ENCODE measurements at places on chromosomes 7 and 10.

DNA sequence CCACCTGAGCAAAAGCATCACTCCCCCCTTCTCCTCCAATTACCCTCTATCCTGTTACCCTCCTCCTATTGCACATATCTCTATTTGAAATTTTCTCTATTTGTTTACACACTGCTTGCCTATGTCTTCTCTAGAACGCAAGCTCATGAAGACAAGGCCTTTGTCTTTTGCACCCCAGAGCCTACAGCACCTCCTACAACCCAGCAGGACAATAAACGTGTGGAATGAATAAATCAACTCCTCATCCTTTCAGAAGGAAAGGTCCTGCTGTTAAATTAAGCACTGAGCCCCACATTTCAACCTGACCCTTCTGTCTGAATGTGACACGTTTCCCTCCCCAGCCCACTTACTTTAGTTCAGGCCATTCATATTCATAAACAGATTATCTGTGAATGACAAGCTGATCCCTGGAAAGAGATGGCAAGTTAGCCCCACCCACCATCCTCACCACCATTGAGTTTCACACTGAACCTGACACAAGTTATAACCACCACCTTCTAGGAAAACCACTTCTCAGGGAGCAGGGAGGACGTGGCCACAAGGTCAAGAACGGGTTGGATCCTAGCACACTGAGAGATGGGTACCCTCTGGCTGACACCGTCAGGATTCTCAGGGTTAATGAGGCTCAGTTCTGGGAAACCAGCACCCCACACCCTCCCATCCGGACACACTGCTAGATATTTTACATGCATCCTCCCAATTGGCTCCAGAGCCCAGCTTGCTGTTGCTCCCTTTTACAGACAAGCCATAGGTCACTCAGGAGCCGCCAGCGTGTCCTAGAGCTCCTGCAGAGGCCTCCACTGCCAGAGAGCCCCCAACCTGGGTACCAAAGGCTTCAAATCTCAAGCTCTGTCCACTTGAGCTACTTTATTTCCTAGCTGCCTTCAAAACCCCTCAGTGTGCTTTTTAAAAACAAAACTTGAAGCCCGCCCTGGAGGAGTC, 934 bp downstream of the PRTFDC1 start:
- no peak for DNase-seq

DNA sequence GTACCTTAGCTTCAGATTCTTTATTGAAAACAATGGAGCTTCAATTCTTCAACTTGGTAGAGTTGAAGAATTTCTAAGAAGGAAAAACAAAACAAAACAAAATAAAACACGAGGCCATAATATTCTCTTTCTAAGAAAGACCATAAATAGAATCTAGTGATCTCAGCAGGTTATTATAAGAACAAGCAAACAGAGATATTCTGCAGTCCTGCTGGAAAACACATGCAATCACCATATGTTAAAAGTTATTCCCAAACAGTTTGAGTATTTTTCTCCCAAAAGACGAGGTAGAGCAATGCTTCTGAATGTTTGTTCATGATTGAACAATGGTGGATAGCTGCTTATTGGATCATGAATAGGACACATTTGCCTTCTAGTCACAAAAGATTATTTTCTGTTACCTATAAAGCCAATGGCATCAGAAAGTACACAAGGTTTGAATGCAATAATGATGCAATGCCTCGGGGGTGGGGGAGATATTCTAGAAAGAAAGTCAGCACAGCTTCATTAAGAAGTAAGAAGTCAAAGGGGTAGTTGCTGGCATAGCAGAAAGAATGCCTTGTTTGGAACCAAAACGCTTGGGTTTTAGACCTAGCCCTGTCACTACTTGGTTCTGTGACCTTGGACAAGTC, 59.3 kb downstream of the CREB3L2 start:
- DNase-seq: no peak

DNA sequence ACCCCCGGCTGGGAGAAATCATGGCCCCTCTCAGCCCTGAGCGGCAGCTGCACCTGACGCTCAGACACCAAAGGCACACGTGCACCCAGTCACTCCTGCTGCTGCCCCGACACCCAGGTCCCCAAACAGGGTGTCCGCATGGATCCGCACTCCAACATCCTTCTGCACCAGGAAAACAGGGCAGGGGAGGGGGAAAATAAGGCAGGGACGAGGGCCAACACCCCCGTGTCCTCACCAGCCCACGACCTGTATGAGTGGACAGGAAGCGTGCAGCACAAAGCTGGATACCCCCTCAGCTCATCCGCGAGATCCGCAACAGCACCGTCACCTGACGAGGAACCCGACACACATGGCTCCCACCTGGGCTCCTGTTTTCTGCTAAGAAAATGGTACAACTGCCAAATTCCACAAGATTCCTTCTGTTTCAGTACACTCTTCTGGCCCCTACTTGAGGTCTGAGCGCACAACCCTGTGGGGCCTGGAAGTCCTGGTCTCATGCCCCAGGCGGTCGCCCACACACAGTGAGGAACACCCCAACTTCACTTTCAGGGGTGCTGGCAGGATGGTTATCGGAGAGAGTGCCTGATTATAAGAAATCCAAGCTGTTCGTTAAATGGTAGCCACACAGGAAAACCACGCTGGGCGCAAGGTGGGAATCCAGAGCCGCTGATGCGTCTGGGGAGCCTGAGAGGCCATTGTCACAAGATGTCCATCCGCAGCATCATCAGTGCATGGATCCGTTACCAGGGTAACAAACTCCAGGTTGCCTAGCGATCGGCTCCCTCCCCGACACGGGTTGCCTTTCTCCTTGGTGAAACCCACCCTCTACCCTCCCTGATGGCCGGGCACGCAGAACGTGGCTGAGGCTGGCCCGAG, 63.6 kb downstream of the ZRANB1 start:
- no peak for DNase-seq

DNA sequence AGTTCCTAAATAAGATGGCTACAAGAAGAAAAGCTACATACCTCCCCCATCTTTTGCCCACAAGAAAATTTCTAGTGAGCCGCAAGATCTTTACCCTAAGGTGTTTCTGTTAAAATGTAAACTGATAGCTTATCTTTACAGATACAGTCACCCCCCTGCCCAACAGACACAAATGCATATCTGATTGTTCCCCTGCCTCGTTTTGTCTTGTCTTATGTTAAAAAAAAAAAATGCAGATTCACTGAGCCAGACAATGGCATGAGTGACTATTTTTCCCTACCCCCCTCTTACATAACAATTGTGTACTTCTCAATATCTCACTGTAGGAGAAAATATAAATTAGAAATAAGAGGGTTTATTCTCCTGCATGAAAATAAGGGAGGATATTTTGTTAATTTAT, 8.5 kb downstream of the ZNF138 start:
- no peak for DNase-seq

- DNase-seq: no peak
Observed at GRCh38 chr7:131844369-131844768, 287.9 kb upstream of the PODXL start.

DNA sequence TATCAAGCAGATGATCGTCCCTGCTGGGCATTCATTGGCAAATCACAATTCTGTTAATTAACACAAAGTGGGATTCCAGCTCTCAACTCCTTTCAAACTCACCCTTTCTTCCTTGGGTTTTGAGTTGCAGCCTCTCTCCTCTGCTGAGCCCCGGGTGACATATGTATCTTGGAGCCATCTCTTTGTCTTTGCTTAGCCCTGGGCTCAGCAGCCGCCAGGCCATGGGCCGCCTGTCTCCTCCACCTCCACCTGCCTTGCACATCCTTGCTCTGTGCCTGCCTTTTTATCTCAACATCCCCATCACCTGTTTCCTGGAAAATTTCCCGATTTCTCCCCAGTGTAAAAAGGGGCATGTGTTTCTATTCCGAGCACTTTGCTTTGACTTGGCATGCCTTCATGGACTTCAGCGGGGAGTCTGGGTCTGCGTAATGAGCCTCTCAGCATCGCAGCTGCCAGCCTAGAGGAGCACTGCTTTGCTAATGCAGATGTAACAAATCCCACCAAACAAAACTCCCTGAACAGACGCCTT, 141.3 kb upstream of the AGK start:
- no peak for DNase-seq

DNA sequence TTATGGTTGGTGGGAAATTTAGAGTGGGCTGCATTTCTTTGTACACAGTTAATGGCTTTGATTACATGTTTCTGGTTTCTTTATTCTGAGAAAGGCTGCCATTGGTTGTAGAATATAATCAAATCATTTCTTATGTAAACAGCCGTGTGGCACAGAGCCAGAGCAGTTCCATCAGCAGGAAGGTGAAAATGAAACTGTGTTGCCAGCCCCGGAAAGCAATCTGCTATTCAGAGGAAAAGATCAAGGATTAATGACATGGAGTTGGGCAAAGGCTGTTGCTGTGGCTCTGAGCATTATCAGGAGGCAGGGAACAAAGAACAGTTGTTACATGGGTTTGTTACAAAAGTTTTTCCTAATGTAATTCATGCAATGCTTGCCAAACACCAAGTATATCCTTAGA, 74.2 kb upstream of the ZNF716 start:
- DNase-seq: no peak

DNA sequence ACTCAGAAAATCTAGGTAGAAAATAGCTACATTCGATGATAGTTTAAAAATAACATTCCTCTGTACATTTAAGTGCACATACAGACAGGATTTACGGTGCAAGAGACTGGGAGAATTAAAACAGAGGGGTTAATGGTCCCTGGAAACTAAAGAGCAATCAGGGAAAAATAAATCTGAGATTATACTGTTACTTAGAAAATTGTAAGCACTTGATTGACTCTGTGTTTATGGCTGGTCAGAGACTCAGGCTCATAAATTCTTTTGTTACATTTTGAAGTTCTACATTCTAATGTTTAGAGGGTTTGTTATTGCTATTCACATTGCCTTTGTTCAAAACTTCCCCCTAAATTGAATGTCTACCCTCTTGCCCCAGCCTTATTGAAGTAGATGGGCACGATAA, 54.4 kb downstream of the CDCA7L start:
- no peak for DNase-seq

GRCh38 chr7:87204933-87205332, 14.6 kb downstream of the TMEM243 start:
- DNase-seq: no peak

- DNase-seq: no peak
Observed at GRCh38 chr7:134844200-134844599, 64.8 kb downstream of the CALD1 start.

DNA sequence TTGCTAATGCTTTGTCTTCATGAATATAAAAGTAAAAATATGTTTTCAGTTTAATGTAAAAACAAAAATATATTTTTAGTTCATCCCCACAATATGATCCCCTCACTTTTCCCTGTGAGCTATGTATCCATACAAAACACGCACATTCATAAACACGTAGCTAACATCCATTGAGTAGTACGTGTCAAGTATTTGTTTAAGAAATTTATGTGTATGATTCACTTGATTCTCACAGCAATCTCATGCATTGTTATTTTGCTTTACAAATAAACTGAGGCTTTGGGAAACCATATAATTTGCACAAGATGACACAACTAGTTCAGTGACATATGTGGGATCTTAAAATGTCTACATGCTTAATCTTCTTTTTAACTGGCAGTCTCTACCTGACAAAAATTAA, 329.6 kb upstream of the SEMA3C start:
- DNase-seq: no peak

- DNase-seq: no peak
Observed at GRCh38 chr10:85433248-85433647, 933.3 kb downstream of the GRID1 start.

GRCh38 chr10:1499359-1499957, 237.9 kb downstream of the ADARB2 start:
- no peak for DNase-seq

- DNase-seq: no peak
Observed at GRCh38 chr10:62000726-62001125, 99.2 kb downstream of the ARID5B start.

- DNase-seq: no peak
Observed at GRCh38 chr7:116395141-116395791, 104.3 kb upstream of the CAV2 start.

DNA sequence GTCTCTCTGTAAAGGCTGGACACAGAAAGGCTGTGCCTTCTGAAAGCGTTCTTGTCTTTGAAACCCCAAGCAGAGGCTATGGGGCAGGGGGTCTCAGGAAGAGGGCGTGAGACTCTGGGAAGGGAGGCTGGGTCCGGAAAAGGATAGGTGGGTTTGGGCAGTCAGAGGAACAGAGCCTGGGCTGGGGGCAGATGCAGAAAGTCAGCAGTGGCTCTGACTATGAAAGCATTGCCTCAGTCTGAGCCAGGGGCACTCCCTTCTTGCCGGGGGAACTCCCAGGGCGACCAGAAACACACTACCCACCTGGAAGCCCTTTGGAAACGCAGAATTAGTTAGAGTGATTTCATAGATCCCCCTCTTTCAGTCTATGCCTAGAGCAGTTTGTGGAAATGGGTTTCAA, 72.0 kb downstream of the VWA2 start:
- DNase-seq: no peak

DNA sequence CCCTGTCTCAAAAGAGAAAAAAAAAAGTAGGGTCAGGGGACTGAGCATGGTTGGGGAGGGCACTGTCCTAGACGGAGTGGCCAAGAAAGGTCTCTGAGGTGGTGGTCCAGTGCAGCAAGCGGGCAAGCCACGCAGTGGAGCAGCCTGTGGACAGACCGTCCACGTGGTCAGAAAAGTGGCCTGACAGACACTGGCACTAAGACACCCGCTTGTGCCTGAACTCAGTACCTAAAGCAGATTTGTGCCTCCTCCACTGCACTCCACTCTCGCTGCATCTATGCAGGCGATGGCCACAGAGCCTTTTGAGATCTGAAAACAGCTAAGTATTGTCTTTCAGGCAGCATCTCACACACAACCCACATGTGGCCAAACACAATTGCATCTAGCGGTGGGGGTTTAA, 8.8 kb downstream of the ASB10 start:
- no peak for DNase-seq

GRCh38 chr10:133452453-133452852, 1.3 kb upstream of the SCART1 start:
- DNase-seq: no peak

GRCh38 chr10:100182281-100182680, 3.5 kb downstream of the ERLIN1 start:
- DNase-seq: no peak

DNA sequence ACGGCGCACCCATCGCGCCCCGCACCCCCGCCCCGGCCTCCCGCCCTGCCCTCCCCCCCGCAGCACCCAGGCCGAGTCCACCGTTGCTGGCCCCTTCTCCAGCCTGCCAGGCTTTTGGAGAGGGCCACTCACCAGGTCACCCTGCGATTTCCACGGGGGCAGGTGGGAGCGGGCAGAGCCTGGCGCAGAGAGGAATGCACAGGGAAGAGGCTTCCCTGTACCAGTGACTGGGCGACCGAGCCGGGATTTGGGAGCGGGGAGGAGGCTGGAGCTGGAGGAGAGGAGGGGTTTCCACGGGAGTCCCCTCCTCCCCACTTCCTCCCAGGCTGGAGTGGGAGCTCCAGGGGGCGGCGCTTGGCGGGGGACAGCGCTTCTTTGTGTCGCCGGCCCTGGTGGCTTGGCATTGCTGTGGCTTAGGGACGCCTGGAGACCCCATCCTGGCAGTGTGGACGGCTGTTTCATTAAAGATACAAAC, 19.3 kb downstream of the TCAF1 start:
- DNase-seq: no peak

- DNase-seq: no peak
Observed at GRCh38 chr10:767211-767610, 77.7 kb upstream of the DIP2C start.

GRCh38 chr7:157652954-157653826, 316.4 kb downstream of the DNAJB6 start:
- DNase-seq: no peak

GRCh38 chr7:128701062-128701785, 29.1 kb downstream of the GARIN1A start:
- no peak for DNase-seq
